ENCODE measurements at places on chromosomes 12 and 14. TPM values are rescaled to one million over a fixed set of nuclear protein-coding genes. Genes with fewer than 3 reads are reported as not detected.

Gene PRB2
- polyA plus RNA-seq, result not detected

Gene AJUBA
- 2.0 TPM for polyA plus RNA-seq

Gene CD163
- polyA plus RNA-seq, result 211 TPM

Gene KRT3
- polyA plus RNA-seq, result not detected

Gene OAS2
- polyA plus RNA-seq, result 4.9 TPM

Gene B4GALNT1
- polyA plus RNA-seq, result 2.5 TPM

Gene LMO3
- 34.2 TPM for polyA plus RNA-seq

Gene INSM2
- polyA plus RNA-seq, result not detected

Gene DACT1
- 0.62 TPM for polyA plus RNA-seq

Gene SMAGP
- 12.9 TPM for polyA plus RNA-seq
